ENCODE measurements at places on chromosomes 11 and 22.

DNA sequence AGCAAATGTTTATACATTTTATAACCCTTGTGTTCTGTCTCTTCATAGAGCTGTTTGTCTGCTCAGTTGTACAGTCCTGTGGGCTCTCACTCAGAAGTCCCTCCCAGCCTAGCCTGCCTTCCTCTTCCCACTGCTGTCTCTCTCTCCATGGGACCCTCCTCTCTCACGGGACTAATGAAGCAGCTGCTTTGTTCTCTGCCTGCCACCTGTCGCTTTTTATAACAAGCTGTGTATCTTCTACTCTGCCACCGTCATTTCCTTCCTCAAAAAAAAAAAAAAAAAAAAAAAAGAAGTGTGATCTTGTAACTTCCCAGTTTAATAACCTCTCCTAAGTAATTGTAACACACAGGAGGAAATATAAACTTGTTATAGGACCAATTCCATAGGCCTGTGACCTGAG is 92.2 kb upstream of the ALKBH3 start:
- peak; percentile 91 for DNase-seq

GRCh38 chr11:12043221-12043620 is 34.8 kb upstream of the DKK3 start:
- DNase-seq = no peak

DNA sequence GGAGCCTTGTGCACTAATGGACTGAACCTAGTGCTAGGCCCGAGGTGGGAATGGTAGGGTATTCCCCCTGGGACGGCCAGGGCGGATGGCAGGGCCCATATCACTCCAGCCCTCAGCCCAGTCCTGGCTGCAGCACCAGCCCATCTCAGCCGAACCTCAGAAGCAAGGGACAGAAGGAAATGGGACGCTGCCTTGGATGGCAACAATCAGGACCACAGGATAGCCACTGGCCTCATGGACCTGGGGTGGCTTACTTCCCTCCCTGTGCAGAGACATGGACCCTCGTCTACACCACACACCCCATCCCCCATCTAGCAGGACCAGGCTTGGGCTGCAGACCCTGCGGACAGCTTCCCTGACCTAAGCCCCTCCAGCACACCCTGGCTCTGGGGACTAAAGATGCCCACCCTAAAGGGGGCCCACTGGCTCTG is 24.1 kb downstream of the ARVCF start:
- no peak for DNase-seq

GRCh38 chr11:57787006-57787604 is 25.5 kb downstream of the CTNND1 start:
- DNase-seq = no peak

- DNase-seq = no peak
Observed at GRCh38 chr11:64196626-64197025, 9.9 kb upstream of the FERMT3 start.

- no peak for DNase-seq
Observed at GRCh38 chr11:110787680-110788079, 75.4 kb upstream of the ARHGAP20 start.

- no peak for DNase-seq
Observed at GRCh38 chr11:126319374-126319740, 15.5 kb downstream of the DCPS start.

DNA sequence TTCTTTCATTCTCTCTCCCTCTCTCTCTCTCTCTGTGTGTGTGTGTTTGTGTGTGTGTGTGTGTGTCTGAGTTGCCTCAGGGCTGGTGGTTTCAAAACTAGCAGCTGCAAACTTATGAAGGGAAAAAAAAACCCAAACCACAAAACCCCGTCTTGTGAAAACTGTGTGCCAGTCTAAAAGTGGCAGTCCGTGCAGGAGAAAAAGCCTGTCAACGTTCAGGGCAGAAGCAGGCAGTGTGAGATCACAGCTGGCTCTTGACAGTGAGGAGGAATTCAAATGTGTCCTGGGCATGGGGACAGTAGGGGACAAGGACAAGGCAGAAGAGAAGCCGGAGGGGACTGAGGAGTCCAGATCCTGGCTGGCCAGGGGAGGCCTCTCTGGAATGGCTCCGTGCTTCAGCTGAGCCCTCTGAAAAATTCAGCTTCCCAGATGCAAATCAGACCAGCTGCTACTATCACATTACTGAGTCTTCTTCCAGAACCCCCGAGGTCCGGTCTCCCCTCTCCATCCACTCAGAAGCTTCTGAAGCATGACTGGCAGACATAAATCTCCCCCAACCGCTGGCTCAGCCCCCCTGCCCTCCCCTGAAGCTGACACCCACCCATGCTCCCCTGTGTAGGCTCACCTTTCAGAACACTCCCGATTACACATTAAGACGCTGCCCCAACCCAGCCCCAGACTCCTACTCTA is 31.9 kb downstream of the FLI1 start:
- peak; percentile 92 for DNase-seq

DNA sequence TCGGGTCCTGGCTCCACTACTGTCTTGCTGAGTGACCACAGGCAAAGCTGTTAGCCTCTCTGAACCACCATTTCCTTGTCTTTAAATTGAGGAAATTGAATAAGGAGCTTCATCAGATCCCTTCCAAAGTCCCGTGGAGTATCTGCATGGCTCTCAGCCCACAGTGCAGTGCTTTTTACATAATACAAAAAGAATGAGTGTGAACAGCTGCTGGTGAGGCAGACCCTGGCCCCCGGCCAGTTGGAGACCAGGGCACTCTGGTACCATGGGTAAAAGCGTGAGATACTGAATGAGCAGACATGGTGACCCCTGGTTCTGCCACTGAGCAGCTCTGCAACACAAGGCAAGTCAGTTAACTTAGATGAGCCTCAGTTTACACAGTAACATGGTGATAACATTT is 86.8 kb downstream of the GALNT18 start:
- no peak for DNase-seq

Data from NB4 (cell line).